ENCODE measurements at places on chromosomes 3 and 15. TPM values are rescaled to one million over a fixed set of nuclear protein-coding genes. Genes with fewer than 3 reads are reported as not detected.

TRIM69 gene
- total RNA-seq = 40.3 TPM

DNA sequence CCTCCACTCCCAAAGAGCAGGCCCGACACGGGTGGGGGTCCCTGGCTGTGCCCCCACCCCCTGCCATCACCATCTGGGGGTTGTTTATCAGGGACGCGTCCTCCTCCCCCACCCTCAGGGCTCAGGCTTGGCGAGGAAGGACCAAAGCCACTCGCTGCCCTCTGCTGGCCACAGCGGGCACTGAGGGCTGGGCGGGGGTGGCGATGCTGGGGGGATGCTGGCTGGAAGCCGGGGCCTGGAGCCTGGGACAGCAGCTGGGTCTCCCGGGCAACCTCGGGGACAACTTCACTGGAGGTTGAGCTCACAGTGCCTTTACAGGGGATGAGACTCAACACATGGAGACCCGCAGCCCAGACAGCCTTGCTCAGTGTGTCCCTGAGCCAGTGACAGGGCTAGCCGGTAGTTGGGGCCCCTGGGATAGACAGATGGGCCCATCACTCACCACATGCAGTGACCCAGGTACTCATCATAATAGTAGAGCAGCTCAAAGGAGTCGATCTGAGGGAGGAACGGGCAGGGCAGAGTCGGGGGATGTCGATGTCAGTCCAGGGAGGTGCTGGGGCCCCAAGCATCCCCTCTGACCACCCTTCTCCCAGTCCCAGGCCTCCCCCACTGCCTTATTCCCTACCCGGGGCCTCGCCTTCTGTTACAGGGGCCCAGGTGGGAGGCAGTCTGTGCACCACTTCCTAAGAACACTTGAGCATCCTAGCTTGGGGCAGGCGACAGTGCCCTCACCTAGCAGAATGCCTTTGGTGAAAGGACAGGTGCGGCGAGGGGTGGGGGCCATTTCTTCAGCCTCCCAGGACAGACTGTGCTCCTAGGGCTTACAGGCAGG, 5.9 kb upstream of the CALML4 start:
- DNase-seq = peak; percentile 56

DNA sequence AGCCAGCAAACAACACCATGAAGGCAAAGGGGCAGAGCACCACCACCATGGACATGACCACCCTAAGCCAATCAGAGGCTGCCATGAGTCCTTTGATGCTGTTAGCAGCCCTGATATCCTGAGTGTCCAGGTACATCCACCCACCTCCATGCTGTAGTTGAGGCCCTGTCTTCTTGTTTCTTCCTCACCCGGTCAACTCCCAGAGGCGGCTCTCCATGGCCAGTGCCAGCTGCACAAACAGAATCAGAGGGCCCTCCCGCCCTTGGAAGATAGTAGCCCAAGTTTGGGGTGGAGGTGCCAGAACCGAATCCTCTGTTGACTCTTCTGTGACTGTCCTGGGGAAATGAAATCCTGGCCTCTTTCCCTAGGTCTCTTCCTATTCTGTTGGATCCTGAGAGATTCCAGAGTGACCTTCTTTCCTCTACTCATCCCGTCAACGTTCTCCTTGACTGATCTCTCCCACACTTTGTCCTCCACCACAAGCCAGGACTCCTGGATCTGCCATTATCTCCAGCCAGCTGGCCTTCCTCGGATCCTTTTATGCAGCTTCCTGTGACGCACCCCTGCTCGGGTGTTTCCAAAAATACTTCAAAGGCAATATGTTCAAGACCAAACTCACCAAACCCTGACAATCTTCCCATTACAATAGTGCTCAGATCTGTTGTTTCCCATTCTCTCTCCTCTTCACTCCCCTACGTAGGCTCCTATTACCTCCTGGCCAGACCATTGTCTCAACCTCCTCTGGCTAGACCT, 45.4 kb upstream of the DLG1 start:
- no peak for DNase-seq

- DNase-seq = no peak
Observed at GRCh38 chr3:136939489-136939888, 18.3 kb upstream of the IL20RB start.

GRCh38 chr15:48451241-48451640, 120.0 kb downstream of the DUT start:
- no peak for DNase-seq

RTP1 gene
- total RNA-seq = not detected

RCCD1 gene
- 52.4 TPM for total RNA-seq

DNA sequence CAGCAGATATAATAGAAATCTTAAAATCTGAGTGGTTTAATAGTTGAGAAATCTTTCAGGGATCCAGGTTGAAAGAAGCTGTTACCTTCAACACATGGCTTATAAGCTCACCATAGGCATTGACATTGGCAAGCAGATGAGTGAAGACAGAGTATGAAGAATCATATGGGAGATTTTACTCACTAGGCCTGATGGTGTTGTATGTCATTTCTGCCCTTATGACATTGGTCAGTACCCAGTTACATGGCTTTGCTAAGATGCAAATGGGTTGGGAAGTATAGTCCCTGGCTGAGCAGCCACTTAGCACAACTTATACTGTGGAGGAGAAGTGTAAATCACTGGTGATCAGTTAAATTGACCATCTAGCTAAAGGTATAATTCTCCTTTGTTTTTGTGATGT, 5.9 kb downstream of the TFG start:
- no peak for DNase-seq

DNA sequence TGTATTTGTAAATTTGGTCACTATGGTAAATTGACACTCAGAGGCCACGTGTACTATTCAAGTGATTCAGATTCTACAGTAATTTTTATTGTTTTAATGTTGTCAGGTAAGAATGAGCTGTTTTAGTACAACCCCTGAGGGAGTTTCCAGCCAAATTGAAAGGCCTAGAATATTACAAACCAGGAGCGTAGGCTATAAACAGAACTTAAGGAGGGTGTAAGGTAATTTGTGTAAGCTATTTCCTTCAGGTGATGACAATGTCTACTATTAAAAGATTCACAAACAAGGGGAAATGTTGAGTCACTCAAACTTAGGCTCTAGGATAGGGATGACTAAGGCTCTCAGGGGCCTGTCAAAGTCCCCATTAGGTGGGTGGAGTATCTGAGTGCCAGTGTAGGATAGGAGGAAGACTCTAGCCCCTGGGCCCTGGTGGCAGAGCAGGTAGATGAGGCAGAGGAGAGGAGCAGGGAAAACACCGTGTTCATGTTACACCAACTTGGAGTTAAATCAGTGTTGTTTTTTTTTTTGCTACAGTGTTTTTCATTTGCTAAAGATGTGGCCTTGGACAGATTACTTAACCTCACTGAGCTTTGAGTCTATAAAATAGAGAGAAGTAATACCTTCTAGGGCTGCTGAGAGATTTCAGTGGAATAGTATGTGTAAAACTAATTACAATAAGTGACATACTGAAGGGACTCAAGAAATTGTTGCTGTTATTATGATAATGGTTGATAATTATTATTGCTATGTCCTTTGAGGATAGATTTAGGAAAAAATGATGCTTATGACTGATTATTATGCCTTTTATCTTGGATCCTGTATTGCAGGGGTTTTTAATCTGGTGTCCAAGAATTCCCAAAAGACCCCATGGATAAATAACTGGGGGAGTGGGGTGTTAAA, 10.3 kb downstream of the TM4SF1 start:
- DNase-seq = peak; percentile 43

GRCh38 chr3:189771842-189772450, 140.8 kb downstream of the TP63 start:
- DNase-seq = no peak

CCRL2 gene
- total RNA-seq = 0.81 TPM

ZSCAN2 gene
- total RNA-seq = 5.3 TPM

GRCh38 chr15:36689012-36689321, 109.5 kb downstream of the CDIN1 start:
- DNase-seq = no peak

GRCh38 chr3:69490235-69490634, 104.3 kb upstream of the FRMD4B start:
- DNase-seq = no peak
